ENCODE measurements at places on chromosomes 5 and 9.

DNA sequence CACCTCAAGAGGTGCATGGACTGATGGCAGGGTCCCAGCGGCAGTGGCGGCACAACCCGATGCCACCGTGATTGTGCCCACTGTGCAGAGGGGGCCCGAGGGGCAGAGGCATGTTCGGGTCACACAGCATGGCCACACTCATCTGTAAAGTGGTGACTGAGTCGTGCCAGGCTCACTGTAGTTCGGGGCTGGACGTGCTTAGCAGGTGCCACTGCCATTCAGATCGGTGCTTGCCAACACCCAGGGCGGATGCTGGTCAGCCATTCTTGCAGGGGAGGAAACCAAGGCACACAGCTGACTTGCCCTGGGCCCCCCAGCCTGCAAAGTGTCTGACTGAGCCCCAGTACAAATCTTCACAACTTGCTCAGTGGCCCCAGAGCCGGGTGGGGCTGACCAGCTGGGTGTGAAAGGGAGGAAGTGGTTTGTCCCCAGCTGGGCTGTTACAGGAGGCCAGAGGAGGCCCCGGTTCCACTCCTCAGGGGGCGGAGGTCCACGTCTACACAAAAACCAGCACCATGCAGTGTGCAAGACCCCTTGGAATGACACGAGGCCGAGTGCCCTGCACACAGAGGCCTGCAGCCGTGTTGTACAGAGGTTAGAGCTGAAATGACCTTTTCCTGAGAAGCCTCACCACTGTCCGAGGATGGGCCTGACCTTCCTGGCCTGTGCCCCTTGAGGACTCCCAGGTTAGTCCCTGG is 17.9 kb downstream of the FGD3 start:
- peak; percentile 26 for DNase-seq

- DNase-seq = no peak
These were observed 69.5 kb upstream of the ALDH1A1 start for GRCh38 chr9:73022353-73022752.

- no peak for DNase-seq
These were observed 3.9 kb downstream of the TYRP1 start for GRCh38 chr9:12696931-12697622.

DNA sequence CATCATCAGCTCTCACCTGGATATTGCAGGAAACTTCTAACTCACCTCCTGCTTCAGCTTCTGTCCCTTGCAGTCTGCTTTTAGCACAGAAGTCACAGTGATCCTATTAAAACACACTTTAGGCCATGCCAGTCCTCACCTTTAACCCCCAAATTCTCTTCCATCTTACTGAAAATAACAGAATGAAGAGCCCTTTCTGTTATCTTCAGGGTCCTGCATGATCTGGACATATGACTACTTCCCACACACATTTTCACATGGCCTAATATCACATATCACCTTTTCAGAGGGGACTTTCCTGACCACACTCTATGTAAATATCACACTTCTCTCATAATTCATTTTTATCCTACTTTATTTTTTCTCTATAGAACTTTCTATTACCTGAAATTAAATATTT is 550.6 kb upstream of the CLINT1 start:
- no peak for DNase-seq

GRCh38 chr5:110376281-110376951 is 350.1 kb downstream of the TMEM232 start:
- no peak for DNase-seq

- no peak for DNase-seq
These were observed 16.1 kb downstream of the OLFML2A start for GRCh38 chr9:124793015-124793541.

DNA sequence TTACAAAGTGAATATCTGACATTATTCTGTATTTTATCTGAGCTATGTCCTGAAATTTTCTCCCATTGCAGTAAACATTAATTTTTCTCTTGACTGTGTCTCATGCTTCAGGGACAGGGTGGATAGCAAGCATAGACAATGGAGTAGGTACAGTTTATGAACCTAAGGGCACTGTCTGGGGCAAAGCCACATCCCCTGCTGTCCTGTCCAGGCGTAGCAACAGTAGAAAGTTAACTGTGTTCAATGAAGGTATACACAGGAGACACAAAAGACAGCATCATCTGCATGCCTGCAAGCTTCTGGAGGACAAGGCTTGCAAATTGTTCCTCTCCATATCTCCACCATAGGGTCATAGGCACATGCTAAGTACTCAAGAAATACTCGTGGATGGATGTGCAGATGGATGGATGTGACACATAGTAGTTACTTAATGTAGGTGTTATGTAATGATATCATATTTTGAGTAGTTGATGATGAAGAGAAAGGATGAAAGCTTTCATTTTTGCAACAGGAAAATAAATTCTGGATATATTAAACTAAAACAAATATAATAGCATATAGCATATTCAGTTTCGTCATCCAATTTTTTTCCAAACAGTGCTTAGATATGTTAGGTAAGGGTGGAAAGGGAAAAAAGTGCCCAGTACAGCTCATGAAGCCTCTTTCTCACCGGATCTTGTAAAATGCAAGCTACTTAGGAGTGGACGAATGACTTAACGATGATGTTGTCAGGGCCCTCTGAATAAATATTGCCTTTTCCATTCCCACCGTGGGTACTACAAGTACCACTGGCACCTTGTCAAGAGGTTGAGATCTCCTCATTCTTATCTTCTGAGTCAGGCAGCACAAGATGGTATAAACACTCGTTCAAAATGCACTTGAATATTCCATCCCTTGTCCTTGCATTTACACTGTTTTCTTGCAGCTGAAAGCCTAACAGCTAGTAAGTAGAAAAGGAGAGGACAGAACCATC is 19.9 kb upstream of the ZSWIM6 start:
- no peak for DNase-seq

DNA sequence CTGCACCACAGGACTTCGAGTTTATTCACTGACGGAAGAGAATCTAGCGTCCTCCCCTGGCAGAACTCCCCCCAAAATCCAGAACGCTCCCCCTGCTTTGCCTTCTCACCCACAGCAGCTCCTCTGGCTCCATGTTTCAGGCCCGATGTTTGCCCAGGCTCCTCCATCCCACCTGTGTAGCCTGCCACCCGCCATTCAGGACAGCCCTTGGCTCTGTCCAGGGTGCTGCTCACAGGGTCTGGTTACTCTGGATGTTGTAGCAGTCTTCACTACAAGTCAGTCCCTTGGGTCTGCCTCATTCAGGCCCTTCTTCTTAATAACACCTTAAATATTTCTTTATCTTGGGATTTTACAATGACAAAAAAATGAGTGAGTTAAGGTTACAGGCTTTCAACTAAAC is 41.3 kb upstream of the SV2C start:
- no peak for DNase-seq

DNA sequence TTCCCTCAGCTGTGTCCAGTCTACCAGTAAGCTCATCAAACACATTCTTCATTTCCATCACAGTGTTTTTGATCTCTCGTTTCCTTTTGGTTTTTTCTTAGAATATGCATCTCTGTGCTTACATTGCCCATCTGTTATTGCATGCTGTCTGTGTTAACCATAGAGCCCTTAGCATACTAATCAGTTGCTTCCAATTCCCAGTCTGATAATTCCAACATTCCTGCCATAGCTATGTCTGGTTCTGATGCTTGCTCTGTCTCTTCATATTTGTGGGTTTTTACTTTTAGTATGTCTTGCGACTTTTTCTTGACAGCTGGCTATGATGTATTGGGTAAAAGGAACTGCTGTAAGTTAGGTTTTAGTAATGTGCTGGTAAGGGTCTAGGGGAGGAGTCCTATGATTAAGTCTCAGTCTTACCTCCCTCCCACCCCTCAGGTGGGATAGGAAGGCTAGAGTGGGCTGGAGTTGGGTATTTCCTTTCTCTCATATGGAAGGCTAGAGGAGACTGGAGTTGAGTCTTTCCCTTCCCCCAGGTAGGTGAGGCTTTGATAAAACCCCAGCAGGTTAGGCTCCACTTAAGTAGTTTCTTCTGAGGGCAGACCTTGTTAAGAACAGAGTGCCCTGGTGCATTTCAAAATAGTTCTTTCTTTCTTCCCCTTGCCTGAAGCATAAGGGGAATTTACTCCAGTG is 99.1 kb upstream of the RASGRF2 start:
- no peak for DNase-seq

- peak; percentile 65 for DNase-seq
These were observed 86.7 kb downstream of the SLC1A3 start for GRCh38 chr5:36692791-36693763.

DNA sequence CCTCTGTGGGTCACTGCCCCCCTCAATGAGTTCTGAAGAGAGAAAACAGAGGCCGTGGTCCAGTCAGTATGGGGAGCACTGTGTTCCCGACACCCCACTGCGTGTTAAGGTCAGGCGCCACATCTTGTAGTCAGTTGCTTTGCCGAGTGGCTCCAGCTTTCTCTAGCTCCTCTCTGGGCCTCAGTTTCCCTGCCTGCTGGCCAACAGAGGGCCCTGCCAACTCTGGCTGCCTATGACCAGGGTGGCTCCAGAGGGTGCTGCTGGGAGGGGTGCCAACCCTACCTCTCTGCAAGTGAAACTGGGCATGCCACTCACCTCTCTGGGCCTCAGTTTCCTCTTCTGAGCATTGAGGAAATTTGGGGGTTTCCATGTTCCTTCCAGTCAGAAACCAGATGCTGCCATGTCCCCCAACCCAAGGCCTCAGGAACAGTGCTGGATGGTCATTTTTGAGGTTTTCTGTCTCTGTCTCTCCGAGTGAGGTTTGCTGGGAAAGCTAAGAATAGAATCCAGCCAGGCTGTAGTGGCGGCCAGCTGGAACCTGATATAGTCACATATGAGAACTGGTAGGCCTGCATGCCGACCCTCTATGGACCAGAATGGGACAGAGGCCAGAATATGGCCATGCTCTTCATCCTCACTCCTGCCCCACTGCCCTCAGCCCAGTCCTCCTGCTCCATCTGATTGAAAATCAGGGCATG is 132.1 kb downstream of the PHF2 start:
- no peak for DNase-seq

Measured in bone marrow (tissue), 2 donors.